ENCODE measurements at places on chromosomes 7 and 10.
A peak's percentile ranks its signal among the peaks of the same experiment; 100 is the strongest.

GRCh38 chr7:15291699-15292098 lies 270.1 kb downstream of the AGMO start:
- no peak for DNase-seq

- DNase-seq, result no peak
Observed at GRCh38 chr10:125828311-125828710, 5.0 kb downstream of the BCCIP start.

DNA sequence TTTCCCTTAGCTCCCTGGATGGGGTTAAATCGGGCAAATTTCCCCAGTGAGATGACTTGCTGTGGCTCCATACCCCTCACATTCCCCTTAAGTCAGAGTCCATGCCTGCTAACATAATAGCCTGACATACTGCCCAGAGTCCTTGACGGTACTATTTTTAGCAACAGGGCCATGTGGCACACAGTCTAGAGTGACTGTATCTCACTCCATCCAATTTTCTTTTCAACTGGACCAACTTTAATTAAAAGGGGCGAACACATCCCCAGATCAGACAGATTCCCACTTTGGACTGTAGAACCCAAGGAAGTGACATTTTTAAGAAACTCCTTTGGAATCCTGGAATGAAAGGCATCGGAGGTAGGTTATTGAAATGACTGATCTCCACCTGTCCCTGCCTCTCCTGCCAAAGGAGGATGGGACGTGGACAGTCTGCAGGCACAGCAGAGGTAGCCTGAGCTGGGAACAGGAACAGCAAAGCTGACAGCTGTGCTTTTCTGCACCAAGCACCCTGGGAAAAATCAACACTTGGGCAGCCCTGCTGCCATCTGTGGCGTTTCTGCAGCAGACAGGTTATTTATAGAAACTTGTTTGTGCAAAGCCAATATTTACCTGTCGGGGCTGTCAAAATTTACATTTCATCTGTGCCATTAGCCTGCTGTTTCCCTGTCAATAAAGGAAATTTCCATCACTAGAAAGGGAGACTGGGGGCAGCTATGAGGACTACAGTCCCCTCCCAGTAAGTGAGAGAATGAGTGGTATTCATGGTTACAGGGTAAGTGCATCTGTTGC lies 221.5 kb upstream of the AOAH start:
- peak; percentile 46 for DNase-seq

DNA sequence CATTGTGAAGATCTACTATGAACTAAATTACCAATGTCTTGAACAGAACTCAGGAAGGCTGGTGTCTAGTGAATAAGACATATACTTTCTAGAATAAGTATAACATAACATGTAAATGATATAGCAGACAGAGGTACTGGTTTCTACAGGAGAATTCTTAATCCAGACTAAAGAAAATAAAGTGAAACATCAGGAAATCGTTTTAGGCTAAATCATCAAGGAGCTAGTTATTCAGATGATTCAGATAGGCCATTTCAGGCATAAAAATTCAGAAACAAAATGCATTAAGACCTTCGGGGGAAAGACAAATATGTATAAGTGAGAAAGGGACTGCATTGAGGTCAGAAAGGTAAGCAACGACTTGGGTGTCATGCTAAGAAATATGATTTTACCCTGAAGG lies 170.6 kb downstream of the LRRN3 start:
- no peak for DNase-seq

DNA sequence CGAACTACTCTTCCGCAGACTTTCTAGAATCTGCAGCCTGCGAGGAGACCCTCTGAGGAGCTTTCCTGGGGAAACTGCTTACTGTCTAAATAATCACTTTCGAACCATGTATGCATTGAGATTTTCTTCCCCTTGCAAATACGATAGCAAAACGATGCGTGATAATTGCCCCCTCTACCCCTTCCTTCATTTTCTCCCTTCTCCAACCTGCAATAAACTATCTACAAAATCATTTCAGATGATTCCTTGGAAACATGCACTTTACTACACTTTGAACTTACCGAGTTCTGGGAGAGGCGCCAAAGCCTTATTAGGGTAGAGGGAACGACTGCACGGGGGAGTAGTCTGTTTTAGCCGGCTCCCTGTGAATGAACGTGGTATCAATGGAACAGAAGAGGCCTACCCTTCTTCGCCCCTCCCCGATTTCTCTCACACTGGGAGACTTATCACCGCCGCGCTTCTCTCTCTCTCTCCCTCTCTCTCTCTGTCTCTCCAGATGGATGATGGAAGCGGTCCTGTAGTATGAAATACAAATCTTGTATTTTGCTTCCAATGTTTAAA lies at the start of gene FGFBP3:
FGFBP3 (minus strand) TSS at position 370 of the 561 bp plus-strand sequence. CDS start 517 bp downstream, outside the sequence.
- DNase-seq, result peak; percentile 34

DNA sequence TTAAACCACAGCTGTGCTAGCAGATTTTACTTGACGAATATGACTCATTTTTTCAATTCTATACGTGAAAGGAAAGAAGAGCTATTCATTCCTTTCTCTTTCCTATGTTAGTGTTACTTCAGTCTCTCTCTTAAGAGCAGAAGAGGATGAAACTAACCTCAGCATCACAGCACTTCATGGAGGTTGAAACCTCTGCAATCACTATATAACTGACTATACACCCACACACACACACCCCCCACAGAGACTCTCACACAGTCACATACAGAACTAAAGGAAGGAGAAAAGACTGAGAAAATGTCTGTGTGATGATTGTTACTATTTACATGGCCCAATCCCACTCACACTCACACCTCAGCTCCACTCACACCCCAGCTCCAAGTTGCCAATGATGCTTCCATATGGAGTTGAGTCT lies 104.2 kb downstream of the KIF20B start:
- no peak for DNase-seq

- DNase-seq, result peak; percentile 46
Observed at GRCh38 chr10:47438857-47439474, 44.9 kb downstream of the ANXA8 start.

DNA sequence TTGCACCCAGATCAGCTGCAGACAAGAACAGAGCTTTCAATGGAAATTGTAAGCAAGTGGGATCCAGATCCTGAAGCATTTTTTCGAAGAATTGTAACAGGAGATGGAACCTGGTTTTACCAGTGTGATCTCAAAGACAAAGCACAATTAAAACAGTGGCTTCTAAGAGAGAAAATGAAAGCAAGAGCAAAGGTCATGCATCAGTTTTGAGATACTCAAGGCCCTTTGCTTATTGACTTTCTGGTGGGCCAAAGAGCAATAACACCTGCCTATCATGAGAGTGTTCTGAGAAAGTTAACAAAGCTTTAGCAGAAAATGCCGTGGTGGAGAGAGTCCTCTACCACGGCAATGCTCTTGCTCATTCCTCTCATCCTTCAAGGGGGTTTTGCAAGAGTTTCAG lies 194.8 kb downstream of the TMEM178B start:
- DNase-seq, result no peak

GRCh38 chr7:114392686-114393085 lies 21.9 kb upstream of the FOXP2 start:
- DNase-seq, result no peak

DNA sequence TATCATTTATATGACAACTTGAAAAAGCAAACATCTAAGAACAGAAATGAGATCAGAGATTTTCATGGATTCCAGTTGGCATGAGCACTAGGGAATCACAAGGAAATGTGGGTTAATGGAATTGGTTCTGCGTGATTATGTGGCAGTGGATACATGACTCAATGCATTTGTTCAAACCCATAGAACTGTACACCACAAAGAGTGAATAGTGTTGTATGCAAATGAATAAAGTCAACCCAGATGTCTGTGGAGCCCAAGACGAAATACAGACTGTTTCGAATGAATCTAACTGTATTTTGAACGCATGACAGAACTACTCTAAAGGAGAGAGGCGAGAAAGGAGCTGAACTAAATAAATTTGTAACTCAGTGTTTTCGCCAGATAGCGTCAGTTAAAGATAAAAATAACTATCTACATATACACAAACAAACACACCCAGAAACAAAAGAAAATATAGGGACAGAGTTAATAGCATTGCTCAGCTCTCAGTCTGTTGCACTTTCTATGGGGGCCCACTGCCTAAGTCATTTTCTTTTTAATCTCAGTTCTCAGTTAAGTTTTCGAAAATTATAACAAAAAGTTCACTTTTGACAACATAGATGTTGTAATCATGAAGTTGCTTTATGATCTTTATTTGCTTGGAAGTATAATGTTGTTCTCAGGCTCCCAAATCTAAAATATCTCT lies 636.7 kb upstream of the SEMA3D start:
- DNase-seq, result no peak

DNA sequence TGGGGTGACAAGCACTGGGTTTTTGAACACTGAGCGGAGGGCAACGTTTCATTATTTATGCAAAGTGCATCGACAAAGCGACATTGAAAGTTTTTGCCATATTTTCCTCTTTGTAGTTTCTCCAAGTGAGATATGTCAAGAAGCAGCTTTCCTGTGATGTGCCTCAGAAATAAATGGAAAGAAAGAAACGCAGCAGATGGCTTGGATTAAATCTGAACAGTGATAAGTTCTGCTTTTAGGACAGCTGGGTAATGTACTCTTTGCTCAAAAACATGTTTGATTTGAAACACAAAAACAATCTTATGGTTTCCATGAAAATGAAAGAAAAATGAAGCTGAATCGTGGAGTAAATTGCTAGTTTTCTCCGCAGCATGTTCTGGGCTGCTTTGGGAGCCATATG lies 166.3 kb downstream of the PTPRN2 start:
- DNase-seq, result no peak

DNA sequence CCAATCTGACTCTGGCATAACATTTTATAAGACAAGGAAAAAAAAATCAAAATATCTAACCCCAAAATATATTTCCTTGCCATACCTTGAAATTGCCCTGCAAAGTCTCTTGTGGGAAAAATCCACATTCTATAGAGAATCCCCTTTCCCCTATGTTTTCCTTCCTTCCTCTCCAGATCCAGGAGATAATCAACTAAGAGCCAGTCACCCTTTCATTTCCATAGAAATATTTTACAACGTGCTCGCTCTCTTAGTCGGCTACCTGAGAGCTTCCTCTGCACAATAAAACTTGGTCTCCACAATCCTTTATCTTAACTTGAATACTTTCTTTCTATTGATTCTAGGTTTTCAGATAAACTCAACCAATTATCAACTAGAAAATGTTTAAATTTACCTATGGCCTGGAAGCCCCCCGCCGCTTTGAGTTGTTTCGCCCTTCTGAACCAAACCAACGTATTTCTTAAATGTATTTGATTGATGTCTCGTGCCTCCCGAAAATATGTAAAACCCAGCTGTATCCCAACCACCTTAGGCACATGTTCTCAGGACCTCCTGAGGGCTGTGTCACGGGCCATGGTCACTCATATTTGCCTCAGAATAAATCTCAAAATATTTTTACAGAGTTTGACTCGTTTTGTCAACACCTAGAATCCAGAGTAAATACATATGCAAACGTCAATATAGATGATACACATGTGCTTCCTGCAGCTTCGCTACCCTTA lies 869 bp downstream of the PSAP start:
- DNase-seq, result no peak

DNA sequence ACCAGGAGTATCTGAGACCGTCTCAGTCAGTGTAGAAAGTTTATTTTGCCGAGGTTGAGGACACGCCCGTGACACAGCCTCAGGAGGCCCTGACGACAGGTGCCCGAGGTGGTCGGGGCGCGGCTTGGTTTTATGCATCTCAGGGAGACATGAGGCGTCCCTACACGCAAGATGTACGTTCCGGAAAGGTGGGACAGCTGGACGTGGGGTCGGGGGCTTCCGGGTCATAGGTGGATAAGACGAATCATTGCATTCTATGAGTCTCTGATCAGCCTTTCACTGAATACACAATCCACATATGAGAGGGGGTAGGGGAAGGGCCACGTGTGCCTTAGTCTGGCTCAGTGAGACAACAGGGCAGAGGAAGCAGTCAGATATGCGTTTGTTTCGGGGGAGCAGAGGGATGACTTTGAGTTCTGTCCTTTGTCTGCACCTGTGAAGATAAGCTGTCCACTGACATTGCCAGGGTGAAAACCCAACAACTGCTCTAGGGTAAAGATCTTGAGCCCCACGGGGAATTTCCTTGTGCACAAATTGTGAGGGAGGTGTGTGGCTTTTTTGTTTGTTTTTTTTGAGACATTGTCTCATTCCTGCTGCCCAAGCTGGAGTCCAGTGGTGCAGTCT lies 66.2 kb downstream of the DNAJB6 start:
- no peak for DNase-seq

DNA sequence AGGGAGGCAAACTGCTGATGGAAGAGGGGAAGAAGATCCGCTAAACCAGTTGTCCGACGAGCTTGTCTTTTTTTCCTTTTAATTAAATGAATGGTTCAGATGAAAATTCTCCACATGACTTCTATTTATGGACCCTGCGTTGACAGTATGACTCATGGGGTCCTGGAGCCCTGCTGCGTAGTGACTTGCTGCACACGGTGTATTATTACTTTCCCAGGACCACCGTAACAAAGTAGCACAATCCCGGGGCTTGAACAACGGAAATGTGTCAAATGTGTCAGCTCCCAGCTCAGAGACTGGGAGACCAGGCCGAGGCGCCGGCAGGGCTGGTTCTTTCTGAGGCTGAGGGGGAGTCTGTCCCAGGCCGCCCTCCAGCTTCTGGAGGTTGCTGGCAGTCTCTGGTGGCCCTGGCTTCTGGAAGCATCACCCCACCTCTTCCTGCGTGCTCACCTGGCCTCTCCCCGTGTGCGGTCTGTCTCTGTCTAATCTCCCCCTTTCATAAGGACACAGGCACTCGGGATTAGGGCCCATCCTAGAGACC lies 33.8 kb upstream of the MNX1 start:
- DNase-seq, result no peak

DNA sequence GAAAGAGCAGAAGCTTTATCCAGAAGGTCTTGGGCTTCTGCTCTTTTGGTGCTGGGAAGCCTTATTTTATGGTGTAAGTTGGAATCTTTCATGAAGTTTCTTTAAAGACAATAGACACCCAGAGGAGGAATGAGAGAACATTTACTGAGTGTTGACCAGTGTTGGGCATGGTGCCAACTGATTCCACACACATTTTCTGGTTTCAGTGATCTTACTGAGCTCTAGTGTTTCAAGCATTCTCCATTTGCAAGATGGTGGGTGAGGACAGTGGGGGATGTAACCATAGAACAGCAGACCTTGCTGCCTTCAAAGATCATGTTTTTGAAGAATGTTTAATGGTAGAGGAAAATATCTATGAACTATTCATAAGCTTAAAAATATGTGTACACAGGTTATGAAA lies 114.6 kb downstream of the LRMDA start:
- DNase-seq, result no peak

DNA sequence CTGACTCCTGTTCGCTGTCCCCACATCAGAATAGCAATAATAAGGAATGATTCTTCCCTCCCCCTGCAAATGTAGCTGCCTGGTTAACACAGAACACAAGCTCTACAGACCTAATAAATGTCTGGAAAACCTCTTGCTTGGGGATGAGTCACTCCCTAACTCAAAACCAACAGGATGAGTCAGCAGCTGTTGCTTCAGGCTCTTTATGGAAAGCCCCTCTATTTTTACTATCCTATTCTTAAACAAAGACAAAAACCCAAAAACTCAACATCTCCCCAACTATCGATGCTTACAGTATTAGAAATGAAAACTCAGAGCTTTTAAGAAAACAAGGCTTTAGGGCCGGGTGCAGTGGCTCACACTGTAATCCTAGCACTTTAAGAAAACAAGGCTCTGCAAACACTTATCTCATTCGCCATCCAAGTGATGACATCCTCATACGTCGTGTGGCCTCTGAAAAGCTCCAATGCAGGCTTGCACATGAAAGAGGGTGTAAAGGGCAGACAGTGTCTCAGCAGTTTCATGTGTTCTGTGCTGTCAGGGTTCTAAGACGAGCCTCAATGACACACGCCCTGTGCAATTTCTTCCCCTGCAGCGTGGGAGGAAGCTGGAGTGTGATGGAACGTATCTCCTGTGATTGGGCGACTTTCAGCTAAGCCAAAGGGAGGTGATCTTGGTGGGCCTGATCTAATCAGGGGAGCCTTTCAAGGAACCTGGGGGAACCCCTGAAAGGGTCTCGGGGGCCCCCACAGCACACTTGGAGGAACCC lies 70.1 kb downstream of the AMZ1 start:
- peak; percentile 55 for DNase-seq
